ENCODE measurements at places on chromosomes 2 and 18. TPM values are rescaled to one million over a fixed set of nuclear protein-coding genes. Genes with fewer than 3 reads are reported as not detected.
A peak's percentile ranks its signal among the peaks of the same experiment; 100 is the strongest.

- DNase-seq, result no peak
Observed at GRCh38 chr2:120531365-120531764, 185.4 kb downstream of the INHBB start.

DNA sequence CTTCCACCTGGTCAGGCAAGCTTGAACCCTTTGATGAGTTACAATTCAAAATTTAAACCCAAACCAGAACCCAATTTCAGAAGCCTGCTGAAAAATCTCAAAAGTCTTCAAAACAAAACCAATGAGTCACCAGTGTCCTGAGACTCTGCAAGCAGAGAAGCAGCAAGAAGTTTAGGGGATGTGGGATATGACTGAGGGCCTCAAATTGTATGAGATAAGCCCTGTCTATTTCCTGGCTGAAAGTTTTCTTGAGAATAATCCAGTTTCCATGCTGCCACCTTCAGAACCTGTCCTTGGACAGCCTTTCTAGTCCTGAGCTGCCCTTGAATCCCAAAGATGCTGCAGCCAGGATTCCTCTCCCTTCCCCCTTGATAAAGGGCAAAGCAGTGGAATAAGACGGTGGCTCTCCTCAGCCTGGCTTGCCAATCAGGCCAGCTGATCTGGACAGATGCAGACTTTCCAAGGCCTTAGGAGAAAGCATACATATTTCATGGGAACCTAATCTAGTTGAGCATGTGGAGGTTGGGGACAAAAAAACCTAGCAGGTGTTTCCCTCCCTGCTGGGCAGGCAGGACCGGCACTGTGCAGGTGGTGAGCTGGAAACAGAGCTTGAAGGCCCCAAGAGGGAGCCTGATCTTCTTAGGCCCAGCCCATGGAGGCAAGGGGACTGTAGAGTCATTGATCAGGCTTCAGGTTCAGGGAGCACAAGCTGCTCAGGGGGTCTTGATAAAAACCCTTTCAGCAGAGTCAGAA, 278.0 kb upstream of the MGAT5 start:
- DNase-seq, result no peak

DNA sequence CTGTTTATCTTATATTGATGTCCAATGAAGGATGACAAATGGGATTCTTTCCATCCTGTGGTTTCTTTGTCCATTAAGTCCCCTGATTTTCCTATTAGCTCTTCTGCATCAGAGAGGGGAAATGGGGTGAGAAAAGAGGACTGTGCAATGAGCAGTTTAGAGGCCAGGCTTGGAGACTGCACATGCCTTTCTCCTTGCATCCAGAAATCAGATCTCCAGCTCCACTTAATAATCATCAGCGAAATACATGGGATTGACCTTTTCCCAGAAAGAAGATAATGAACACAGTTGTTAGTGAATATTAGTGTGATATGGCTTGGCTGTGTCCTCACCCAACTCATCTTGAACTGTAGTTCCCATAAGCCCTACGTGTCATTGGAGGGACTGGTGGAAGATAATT, 697.4 kb downstream of the CBLN2 start:
- no peak for DNase-seq

DNA sequence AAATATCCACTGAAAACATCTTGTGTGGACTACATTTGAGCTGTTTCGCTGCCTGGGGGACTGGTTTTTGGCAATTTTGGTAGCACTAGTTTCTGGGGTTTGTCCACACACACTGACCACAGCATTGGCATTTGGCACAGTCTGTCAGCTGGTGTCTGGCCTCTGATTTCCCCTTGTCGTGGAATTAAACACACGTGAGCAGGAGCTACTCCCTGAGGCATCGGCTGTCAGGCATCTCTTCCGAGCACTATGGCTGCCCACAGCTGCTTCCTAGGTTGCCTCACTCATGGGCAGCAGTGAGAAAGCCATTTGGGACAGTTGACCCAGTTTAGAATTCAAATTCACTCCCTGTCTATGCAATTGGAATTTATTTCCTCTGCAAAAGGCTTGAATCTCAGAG, 46.8 kb upstream of the FZD5 start:
- peak; percentile 9 for DNase-seq

GRCh38 chr2:102117472-102117858, 25.1 kb upstream of the IL1R1 start:
- DNase-seq, result no peak

GRCh38 chr2:118094503-118094902, 6.2 kb downstream of the INSIG2 start:
- DNase-seq, result no peak

- no peak for DNase-seq
Observed at GRCh38 chr2:3288470-3289170, 89.0 kb downstream of the EIPR1 start.

- DNase-seq, result no peak
Observed at GRCh38 chr2:138724327-138724726, 55.9 kb downstream of the NXPH2 start.

GRCh38 chr2:169303579-169304305, 58.6 kb downstream of the LRP2 start:
- no peak for DNase-seq

- no peak for DNase-seq
Observed at GRCh38 chr2:43123981-43124686, 102.3 kb downstream of the ZFP36L2 start.

- no peak for DNase-seq
Observed at GRCh38 chr2:171319164-171319810, 114.5 kb downstream of the METTL8 start.

GRCh38 chr18:48657447-48658120, 118.8 kb downstream of the CTIF start:
- no peak for DNase-seq

DNA sequence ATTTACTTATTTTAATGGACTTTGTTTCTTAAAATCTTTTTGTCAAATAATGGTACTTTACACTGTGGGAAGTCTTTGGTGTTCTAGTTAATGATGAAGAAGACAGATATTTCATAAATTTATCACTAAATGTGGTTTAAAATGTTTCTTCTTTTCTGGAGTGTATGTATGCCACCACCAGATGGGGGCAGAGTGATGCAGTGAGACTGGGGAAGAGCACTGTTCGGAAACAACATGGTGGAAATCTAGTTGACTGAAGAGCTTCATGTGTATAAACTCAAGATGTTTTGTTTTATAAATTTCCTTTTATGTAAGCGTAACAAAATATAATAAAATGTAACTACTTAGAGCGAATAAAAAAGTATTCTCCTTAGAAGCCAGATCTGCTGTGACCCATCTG, 195.1 kb downstream of the KCNE4 start:
- DNase-seq, result no peak

- no peak for DNase-seq
Observed at GRCh38 chr2:129334696-129335410, 644.6 kb upstream of the RAB6C start.

DNA sequence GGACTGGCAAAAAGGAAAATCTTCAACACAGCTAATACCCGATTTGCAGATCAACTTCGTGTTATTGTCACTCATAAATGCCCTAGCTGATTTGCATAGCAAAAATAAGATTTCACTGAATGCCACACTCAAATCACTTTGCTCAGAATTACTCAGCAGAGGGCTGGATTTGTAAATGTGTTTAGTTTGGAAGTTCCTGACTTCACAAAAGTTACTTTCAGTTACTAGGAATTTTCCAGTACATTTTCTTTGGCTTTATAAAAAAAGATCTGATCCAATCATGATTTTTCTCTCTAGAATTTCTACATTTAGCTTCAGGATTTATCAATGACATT, 433.3 kb upstream of the ID2 start:
- DNase-seq, result no peak

- no peak for DNase-seq
Observed at GRCh38 chr2:177211576-177212105, 953 bp upstream of the HNRNPA3 start.

GRCh38 chr2:129347486-129348217, 631.8 kb upstream of the RAB6C start:
- DNase-seq, result no peak

- DNase-seq, result no peak
Observed at GRCh38 chr18:62183578-62184195, 3.2 kb downstream of the PIGN start.

GRCh38 chr18:5879479-5879882, 15.8 kb downstream of the TMEM200C start:
- no peak for DNase-seq

GRCh38 chr2:160349306-160349705, 144.3 kb downstream of the RBMS1 start:
- DNase-seq, result no peak

- no peak for DNase-seq
Observed at GRCh38 chr2:173924285-173924684, 40.9 kb downstream of the SP3 start.

DNA sequence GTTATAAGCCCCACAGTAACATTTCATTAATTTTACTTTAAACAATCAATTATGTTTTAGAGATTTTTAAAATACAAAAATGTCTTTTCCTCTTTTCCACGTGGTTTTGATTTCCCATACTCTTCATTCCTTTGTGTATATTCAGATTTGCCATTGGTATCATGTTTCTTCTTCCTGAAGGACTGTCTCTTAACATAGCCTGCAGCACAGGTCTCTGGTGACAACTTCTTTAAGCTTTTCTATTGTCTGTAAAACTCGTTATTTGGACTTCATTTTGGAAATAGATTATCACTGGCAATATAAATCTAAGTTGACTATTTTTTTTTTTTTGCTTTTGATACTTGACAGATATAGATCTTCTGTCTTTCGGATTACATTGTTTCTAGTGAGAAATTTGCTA, 115.2 kb upstream of the KLHL29 start:
- DNase-seq, result no peak

ADCYAP1 gene
- 0.27 TPM for total RNA-seq

IL36G gene
- total RNA-seq, result not detected

FABP1 gene
- not detected for total RNA-seq

CENPA gene
- 0.31 TPM for total RNA-seq

ABCG8 gene
- total RNA-seq, result not detected

CCDC85A gene
- 3.9 TPM for total RNA-seq

PPP4R1 gene
- 145 TPM for total RNA-seq

LYG1 gene
- 2.1 TPM for total RNA-seq

All from sciatic nerve (tissue), 2 donors.